ENCODE measurements at places on chromosomes 4 and X.
A peak's percentile ranks its signal among the peaks of the same experiment; 100 is the strongest.

DNA sequence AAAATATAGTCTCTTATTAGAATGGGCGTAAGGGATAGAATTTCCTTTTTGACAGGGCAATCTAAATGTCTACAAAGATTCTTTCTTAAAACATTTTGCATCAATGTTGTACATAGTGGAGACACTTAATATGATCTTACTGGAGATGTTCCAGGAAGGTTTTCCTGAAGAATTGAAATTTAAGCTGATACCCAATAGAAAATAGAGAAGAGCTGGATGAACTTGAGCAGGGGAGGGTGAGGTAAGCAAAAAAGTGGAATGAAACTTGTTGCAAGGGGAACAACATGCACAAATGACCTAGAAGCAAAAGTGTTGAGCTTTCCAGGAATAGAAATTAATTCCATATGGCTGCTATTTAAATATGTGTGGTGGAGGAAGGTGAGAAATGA is 19.7 kb downstream of the SLAIN2 start:
- no peak for DNase-seq

DNA sequence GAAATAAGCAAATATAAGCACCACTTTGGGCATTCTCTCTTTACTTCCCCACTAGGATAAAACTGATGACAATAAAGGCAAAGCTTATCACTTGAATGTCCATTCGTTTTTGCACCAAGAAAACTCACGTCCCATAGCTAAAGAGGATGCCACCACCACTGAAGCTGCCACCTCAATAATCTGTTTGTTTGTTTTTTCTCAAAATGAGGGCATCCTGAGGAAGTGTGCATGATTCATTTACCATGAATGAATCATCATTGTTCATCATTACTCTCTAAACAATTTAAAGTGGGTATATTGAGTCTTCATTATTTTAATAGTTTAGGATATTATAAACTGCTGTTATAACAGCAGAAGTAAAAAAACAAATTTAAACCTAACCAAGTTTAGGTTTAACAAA is 168.2 kb downstream of the DCTD start:
- no peak for DNase-seq

- peak; percentile 13 for DNase-seq
Observed at GRCh38 chr4:142416711-142417275, 429.3 kb downstream of the INPP4B start.

DNA sequence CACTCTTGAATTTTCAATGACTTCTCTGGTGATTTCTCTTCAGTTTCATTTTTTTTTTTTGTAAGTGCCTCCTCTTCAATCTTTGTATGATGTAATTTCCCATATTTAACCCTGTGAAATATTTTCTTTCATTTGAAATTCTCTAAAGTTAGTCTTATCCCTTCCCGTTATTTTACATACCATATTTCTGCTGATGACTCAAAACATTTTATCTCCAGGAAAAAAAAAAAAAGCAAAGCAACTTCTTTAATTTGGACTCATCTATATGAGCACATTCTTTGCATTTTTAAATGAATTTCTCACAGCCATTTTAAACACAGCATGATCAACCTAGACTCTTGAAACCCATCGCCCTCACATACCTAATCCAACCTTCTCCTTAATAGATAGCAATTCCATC is 1831.4 kb downstream of the ARAP2 start:
- DNase-seq = no peak

DNA sequence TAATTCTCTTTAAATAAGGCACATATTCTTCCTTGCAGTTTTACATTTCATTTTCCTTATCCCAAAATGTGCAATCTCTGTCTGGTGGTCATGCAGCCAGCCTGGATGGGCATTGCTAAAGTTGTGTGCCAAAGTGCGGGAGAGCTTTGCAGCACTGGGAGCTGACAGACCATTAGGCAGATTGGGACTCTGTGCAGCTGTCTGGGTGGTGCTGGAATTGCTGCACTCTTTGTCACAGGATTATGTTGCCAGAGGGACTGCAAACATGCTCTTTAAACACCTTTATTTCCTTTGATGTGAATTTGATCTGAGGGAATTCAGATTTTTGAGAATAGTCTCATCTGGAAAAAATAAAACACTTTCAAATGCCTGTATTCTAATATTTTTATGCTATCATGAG is 956.2 kb upstream of the DIAPH2 start:
- DNase-seq = no peak

Data from kidney tubule cell (primary cell).